ENCODE measurements at places on chromosomes 12 and 14. TPM values are rescaled to one million over a fixed set of nuclear protein-coding genes. Genes with fewer than 3 reads are reported as not detected.
A peak's percentile ranks its signal among the peaks of the same experiment; 100 is the strongest.

The TSPAN11 gene
- total RNA-seq = 0.66 TPM

DNA sequence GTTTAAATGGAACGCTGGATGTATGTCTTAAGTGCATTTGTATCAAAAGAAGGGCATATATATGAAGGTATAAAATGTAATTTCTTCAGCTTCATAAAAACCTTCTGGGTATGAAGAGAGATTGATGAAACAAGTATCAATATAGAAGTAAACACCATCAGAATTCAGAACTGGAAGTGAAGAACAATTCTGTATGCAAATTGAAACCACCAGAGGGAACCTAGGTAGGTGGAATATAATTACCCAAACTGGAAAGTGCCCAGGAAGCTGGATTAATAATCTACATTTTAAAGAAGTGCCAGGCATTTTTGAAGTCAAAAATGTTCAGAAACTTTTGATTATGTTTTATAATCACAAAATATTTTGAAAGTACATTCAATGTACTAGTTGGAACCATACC lies 336.2 kb upstream of the GARIN6 start:
- H3K27ac ChIP-seq = no peak overlapping the region
- H3K27me3 ChIP-seq = no peaks in the 10 kb centered on the region
- no peaks in the 10 kb centered on the region for H3K4me1 ChIP-seq
- H3K4me3 ChIP-seq = no peak overlapping the region
- no peaks in the 10 kb centered on the region for H3K36me3 ChIP-seq

- H3K4me3 ChIP-seq = no peak overlapping the region
- no peak overlapping the region for H3K27ac ChIP-seq
- H3K4me1 ChIP-seq = no peaks in the 10 kb centered on the region
- no peak for DNase-seq
- H3K27me3 ChIP-seq = no peaks in the 10 kb centered on the region
- H3K36me3 ChIP-seq = no peaks in the 10 kb centered on the region
Measured at GRCh38 chr12:9260931-9261330, 52.7 kb upstream of the PZP start.

- no peak for DNase-seq
- peak overlapping the region; percentile 49 for H3K27ac ChIP-seq
- peak overlapping the region; percentile 1 for H3K4me3 ChIP-seq
- H3K27me3 ChIP-seq = no peaks in the 10 kb centered on the region
Measured at GRCh38 chr12:65881348-65881961, 57.2 kb downstream of the HMGA2 start.

The MYF5 gene
- total RNA-seq = not detected

- no peaks in the 10 kb centered on the region for H3K36me3 ChIP-seq
- no peak for DNase-seq
- H3K27me3 ChIP-seq = no peaks in the 10 kb centered on the region
- H3K4me3 ChIP-seq = no peak overlapping the region
- no peaks in the 10 kb centered on the region for H3K4me1 ChIP-seq
Measured at GRCh38 chr12:130966443-130967030, 12.8 kb downstream of the ADGRD1 start.

- DNase-seq = no peak
- H3K27me3 ChIP-seq = no peaks in the 10 kb centered on the region
- H3K36me3 ChIP-seq = no peaks in the 10 kb centered on the region
- H3K4me1 ChIP-seq = peaks cover 9% of the 10 kb centered on the region
- H3K4me3 ChIP-seq = no peak overlapping the region
Measured at GRCh38 chr14:23119363-23120327, 590 bp upstream of the CEBPE start.

GRCh38 chr12:124002021-124002644 lies 29.1 kb downstream of the ZNF664 start:
- H3K27me3 ChIP-seq = no peaks in the 10 kb centered on the region
- H3K4me1 ChIP-seq = peaks cover 22% of the 10 kb centered on the region
- no peaks in the 10 kb centered on the region for H3K36me3 ChIP-seq

- no peak overlapping the region for H3K27ac ChIP-seq
- H3K27me3 ChIP-seq = no peaks in the 10 kb centered on the region
- H3K4me3 ChIP-seq = no peak overlapping the region
- H3K36me3 ChIP-seq = no peaks in the 10 kb centered on the region
- no peak for DNase-seq
Measured at GRCh38 chr12:64110864-64111263, 111.2 kb downstream of the KICS2 start.

- no peaks in the 10 kb centered on the region for H3K27me3 ChIP-seq
- no peak for DNase-seq
- H3K27ac ChIP-seq = no peak overlapping the region
- H3K4me3 ChIP-seq = no peak overlapping the region
- peaks cover 8% of the 10 kb centered on the region for H3K4me1 ChIP-seq
Measured at GRCh38 chr12:113427882-113428281, 5.7 kb downstream of the SDSL start.

- no peaks in the 10 kb centered on the region for H3K36me3 ChIP-seq
- peak overlapping the region; percentile 86 for H3K27ac ChIP-seq
- peaks cover 48% of the 10 kb centered on the region for H3K4me1 ChIP-seq
Measured at GRCh38 chr12:122081083-122081696, 2.6 kb downstream of the MLXIP start.

GRCh38 chr12:38878986-38879385 lies 26.4 kb downstream of the CPNE8 start:
- no peak for DNase-seq
- H3K4me1 ChIP-seq = no peaks in the 10 kb centered on the region
- no peak overlapping the region for H3K4me3 ChIP-seq
- H3K27me3 ChIP-seq = no peaks in the 10 kb centered on the region
- H3K27ac ChIP-seq = no peak overlapping the region
- no peaks in the 10 kb centered on the region for H3K36me3 ChIP-seq

DNA sequence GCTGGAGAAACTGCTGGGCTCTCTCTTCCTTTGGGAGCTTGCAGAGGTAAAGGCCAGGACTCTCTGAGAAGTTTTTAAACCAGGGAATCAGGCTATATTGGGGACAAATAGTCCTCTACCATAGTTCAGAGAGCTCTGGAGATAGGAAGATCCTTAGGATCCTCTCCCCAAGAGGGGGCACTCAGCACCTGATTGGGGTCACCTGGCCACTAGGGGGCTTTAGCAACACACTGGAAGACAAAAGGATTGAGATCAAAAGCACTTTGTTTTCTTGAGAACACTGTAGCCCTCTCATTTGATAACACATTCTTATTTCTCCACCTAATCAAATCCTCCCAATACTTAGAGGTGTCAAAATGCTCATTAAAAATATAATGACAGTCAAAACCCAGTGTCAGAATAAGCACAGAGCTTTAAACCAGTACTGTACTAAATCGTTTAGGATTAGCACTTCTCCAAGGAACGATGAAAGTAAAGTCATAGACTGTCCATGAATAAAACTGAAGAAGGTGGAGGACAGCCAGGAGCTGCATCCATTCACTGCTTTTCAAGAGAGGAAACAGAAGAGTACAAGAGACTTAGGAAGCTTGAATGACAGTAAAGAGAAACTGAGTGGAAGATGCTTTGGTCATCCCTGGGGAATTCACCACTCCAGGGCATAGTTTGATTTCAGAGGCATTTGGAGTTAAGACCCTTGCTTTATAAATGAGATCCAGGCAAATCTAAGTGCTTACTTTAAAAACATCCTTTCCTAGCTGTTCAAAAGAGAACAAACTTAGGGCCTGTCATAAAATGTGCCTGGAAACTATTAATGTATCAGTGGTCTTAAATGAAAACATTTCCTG lies 26.5 kb downstream of the BMP4 start:
- no peaks in the 10 kb centered on the region for H3K36me3 ChIP-seq
- no peak overlapping the region for H3K4me3 ChIP-seq

The LHX5 gene
- not detected for total RNA-seq

GRCh38 chr14:104724981-104725771 lies 1.1 kb downstream of the ADSS1 start:
- H3K27me3 ChIP-seq = no peaks in the 10 kb centered on the region
- peak overlapping the region; percentile 52 for H3K27ac ChIP-seq
- no peaks in the 10 kb centered on the region for H3K36me3 ChIP-seq
- H3K4me1 ChIP-seq = peaks cover 32% of the 10 kb centered on the region
- no peak overlapping the region for H3K4me3 ChIP-seq
- DNase-seq = no peak

The TEDC1 gene
- 12.2 TPM for total RNA-seq

The LTB4R gene
- 9.1 TPM for total RNA-seq

The PRIMA1 gene
- total RNA-seq = 0.26 TPM

The MAP1LC3B2 gene
- total RNA-seq = not detected

DNA sequence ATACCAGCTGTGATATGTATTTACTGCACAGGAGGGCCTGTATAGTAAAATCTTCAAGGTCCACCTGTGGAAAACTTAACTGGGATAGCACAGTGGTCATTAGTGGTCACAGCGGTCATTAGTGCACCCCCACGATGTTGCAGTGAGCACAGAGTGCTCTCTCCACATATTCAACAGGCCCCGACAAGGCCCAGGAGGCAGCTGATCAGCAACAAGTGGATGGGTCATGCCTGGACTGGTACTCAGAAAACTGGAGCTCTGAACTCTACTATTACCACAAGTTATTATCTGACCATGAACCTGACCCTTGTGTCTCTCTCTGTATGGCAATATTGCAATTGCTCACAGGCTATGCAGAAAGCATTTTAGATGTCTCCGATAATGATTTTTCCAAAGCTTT lies 129.5 kb downstream of the SLC35F4 start:
- H3K4me3 ChIP-seq = no peak overlapping the region
- peaks cover 5% of the 10 kb centered on the region for H3K4me1 ChIP-seq
- H3K36me3 ChIP-seq = no peaks in the 10 kb centered on the region
- DNase-seq = no peak
- no peak overlapping the region for H3K27ac ChIP-seq

DNA sequence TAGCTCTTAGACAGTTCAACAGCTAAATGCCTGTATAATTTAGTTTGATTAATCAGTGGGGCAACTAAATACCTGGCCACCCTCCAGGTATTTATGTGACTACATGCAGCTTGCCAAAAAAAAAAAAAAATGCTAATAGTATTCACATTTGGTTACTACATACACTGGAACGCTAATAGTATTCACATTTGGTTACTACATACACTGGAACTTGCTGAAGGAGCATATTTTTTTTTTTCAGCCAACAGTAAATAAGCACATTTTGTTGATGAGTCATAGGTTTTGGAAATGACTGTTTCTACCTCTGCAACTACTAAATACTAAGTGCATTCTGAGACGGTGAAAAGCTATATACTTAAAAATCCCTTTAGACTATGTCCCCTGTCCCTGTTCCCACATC lies 1172.3 kb downstream of the LRFN5 start:
- no peaks in the 10 kb centered on the region for H3K27me3 ChIP-seq
- H3K27ac ChIP-seq = no peak overlapping the region
- no peak overlapping the region for H3K4me3 ChIP-seq
- no peaks in the 10 kb centered on the region for H3K4me1 ChIP-seq

The CLEC4C gene
- not detected for total RNA-seq

The TAS2R7 gene
- not detected for total RNA-seq

The OVCH1 gene
- not detected for total RNA-seq

DNA sequence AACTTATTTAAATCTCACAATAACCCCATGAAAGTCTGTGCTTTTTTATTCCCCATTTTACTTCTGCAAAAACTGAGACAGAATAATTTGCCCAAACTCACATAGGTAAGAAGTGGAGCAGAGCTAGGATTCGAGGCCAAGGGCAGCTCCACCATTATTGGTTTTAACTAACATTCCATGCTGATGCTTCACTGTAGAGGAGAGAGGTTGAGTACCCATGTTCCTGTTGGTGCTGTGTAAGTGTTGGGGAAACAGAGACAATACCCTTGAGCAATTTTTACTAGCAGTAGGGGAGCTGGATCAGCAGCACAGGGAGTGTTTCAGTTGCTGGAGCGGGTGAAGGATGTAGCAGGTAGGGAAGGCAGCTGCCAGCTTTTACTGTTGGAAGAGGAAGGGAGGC lies 21.1 kb downstream of the RASSF8 start:
- no peak for DNase-seq
- H3K36me3 ChIP-seq = no peaks in the 10 kb centered on the region
- H3K4me3 ChIP-seq = no peak overlapping the region
- peaks cover 16% of the 10 kb centered on the region for H3K4me1 ChIP-seq
- no peaks in the 10 kb centered on the region for H3K27me3 ChIP-seq

Measured in body of pancreas (tissue), 4 donors.